CD4-positive, alpha-beta T cell (primary cell): ENCODE measurements at places on chromosomes 12 and 14.

- DNase-seq: no peak
Observed at GRCh38 chr14:77022236-77022852, 6.2 kb downstream of the IRF2BPL start.

DNA sequence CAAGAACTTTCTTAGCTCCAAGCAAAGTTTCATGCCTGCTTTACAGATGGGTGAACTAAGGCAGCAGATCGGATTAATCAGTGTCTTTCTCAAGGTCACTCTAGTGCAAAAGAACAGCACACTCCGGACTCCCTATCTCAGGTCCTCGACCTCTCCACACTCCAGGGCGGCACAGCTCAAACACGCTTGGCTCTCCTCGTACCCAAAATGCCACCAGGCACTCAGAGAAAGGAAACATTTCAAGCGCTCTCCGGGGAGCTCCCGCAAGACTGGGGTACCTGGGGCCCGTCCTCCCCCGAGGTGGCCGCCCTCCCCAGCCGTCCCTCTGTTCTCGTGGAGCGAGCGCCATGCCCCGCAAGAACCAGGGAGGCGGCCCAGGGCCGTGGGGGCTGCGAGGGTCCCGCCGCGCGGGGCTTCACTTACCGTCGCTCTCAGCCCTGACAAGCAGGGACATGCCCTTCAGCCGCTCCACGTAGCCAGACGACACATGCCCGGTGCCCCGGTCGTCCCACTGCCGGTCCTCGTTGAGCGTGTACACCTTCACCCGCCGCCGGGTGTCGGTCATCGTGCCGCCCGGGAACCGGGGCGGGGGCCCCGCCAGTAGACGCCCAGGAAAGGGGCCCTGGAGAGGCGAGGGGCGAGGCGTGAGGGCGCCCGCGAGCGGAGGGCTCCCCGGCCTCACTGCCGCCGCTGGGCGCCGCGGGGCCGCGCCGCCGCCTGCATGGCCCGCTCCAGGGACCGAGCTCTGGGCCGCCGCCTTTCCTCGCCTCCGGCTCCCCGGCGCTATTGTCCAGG is 830 bp downstream of the PPP4R3A start:
- peak; percentile 21 for DNase-seq

- peak; percentile 73 for DNase-seq
Observed at GRCh38 chr12:49703647-49704137, 3.5 kb downstream of the FMNL3 start.

DNA sequence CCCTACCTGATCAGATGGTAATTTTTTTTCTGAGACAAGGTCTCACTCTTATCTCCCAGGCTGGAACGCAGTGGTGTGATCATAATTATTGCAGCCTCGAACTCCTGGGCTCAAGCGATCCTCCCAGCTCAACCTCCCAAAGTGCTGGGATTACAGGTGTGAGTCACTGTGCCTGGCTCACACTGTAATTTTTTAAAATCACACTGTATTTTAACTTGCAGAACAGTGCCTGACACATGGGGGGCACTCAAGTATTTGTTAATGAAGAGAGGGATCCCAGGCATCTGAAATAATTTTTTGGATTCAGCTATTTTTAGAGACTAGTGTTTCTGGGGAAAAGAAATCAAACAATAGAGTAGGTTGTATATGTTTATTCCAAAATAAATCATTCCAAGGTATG is 21.7 kb downstream of the LIMA1 start:
- no peak for DNase-seq

GRCh38 chr14:29671034-29671433 is 256.6 kb downstream of the PRKD1 start:
- DNase-seq: no peak

GRCh38 chr12:78035901-78036606 is 205.4 kb downstream of the NAV3 start:
- no peak for DNase-seq

DNA sequence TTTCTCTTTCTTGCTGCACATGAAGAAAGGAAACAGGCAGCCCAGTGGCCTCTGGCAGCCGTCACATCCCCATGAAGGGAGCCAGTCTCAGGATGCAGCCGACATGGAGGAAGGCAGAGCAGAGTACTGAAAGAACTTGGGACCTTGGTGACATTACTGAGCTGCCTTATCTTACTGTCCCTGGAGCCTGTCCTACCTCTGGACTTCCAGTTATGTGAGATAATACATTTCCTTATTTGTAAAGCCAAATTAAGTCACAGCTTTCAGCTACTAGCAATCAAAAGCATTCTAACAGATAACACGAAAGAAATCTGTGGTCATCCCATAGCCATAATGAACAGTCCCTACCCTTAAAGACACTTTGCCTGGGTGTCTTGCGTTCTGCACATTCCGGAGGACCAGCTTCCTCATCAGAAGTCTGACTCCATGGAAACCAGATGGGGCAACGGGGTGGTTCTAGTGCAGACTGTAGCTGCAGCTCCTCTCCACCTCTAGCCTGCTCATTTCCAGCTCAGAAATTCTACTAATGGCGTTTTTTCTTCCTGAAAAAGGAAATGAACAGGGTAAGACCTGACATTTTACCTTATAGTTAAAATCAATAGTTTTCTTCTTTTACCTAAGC is 7.8 kb upstream of the EGLN3 start:
- DNase-seq: no peak

GRCh38 chr12:120539303-120539702 is 5.1 kb downstream of the RNF10 start:
- DNase-seq: no peak

DNA sequence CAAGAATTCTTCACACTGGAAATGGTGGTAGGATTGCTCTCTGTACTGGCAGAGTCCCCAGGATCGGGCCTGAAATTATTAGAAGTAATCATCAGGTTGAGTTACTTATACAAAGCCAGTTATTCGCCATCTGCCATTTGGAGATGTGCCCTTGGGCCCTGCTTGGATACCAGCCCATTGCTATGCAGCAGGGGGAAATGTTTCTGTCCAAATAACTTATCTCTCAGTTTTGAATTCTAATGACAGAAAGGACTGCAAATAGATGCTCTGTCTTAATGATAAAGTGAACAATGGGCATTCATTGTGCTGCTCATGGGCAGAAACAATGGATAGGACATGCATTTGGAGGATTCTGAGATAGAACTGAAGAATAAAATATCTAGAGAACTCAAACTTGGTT is 139.1 kb upstream of the PELI2 start:
- no peak for DNase-seq

DNA sequence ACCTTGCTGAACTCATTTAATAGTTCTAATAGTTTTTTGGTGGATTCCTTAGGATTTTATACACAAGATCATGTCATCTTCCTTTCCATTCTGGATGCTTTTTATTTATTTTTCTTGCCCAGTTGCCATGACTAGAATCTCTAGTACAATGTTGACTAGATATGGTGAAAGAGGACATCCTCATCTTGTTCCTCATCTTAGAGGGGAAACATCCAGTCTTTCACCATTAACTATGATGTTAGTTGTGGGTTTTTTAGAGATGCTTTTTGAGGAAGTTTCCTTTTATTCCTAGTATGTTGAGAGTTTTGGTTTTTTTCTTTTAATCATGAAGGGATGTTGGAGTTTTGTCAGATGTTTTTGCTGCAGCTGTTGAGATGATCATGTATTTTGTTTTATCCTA is 8.7 kb downstream of the ANKRD13A start:
- no peak for DNase-seq

DNA sequence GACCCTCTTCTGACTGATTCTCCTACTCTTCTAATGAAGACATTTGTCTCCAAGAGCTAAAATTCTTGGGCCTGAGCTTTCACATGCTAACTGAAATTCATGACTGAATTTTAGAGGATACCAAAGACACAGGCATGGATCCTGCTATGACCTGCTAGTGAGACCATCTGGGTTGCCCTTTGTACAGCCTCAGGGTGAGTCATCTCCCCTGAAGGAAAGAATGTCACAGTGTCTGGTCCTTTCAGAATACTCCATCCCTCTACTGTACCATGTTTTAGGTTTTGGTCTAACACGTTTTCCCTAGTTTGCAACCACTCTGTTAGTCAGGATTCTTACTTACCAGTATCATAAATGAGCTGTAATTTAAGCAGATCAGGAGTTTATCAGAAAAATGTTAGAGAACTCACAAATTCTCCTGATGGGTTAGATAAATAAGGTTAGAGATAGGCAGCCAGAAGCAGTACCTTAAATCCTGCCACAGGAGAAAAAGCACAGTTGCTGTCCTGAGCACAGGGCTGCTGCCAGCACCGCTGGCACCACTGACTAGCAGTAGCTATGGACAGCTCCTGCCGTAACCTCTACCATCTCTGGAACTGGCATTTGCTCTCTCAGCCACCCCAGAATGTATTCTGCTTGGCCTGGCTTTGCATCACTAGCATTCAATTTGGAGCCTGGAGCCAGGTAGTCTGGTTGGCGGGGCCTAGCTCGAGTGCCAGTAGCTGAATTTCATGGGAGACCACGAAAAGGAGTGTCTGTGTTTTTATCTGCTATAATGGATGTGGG is 127.6 kb downstream of the ANO6 start:
- no peak for DNase-seq

DNA sequence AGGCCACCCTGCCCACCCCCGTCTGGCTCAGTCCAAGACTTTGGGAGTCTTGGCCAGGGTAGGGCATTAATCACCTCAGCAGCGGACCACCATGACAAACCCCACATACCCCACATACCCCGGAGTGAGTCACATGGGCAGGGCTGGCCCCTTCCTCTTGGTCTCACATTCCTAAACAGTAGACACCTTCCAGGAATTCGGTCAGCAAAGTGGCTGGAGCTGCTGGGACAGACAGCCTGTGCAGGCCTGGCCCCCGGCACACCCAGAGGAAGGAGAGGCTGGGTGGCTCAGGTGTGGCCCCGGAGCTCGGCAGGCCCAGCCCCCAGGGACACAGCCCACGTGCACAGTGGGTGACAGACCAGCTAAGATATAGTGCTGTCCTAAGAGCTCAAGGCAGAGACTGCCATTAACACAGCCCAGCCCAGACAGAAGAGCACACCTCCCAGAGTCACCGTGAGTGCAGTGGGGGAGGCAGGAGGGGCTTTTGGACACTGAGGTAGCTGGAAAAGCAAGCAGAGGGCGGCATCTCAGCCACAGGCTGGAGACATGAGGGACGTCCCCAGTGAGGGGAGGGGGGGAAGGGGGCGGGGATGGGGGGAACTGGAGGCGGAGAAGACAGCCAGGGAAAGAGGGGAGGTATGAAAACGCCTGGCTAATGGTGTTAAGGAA is 24.0 kb downstream of the CCDC85C start:
- no peak for DNase-seq

- no peak for DNase-seq
Observed at GRCh38 chr12:84701041-84701440, 211.6 kb downstream of the SLC6A15 start.

- no peak for DNase-seq
Observed at GRCh38 chr12:124394462-124395128, 99.7 kb downstream of the RFLNA start.

DNA sequence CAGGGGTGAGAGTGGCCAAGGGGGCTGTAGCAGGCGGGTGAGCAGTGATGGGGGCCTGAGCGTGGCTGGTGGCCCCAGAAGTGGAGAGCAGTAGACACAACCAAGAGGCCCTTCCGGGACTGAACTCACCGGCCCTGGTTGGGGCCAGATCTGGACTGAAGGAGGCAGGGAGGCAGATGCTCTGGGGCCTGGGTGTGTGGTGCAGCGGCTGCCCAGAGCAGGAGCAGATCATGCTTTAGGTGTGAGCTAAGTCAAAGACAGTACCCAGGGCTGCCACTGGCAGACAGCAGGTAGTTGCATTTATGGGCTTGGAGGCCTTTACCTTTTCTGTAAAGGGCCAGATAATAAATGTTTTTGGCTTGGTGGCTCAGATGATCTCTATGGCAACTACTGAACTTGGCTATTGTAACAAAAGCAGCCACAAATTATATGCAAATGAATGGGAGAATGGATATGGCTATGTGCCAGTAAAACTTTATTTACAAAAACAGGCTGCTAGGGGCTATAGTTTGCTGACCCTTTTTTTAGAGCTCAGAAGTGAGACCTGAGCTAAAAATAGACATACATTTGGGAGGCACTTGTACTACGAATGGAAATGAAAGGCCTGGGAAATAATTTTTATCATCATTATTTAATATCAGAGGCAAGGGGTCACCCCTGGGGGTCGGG is 25.6 kb downstream of the SETD1B start:
- DNase-seq: no peak

GRCh38 chr12:76252031-76252430 is 96.2 kb downstream of the BBS10 start:
- DNase-seq: no peak

- DNase-seq: no peak
Observed at GRCh38 chr12:109291521-109292341, 17.4 kb downstream of the FOXN4 start.

DNA sequence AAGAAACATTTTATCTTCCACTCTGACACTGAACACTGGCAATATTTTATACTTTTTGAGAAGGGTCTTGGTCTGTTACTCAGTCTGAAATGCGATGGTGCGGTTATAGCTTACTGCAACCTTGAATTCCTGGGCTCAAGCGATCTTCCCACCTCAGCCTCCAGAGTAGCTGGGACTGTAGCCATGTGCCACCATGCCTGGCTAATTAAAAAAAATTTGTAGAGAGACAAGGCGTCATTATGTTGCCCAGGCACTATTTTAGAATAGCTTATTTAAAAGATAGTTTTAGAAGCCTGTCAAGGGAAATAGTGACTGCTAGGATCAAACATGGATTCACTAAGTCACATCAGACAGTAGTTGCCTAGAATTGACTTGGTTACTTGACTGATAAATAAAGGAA is 5.9 kb downstream of the ERC1 start:
- DNase-seq: no peak

DNA sequence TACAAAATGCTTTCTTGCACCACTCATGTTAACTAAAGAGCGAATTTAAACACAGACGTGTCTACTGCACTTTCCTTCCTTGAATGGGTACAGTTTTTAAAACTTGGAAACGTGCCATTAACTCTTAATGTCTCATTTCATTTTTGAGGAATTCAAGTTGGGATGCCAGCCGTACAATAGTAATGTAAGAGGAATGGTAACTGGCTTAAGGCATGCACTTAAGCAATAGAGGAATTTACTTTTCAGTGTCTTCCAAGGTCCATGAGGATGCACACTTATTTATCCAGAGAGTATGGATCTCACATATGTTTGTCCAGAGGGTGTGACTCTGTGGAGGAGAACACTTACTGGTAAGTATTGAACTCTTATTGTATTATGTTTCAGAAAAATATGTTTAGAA is 52.9 kb downstream of the PPP4R4 start:
- DNase-seq: no peak

- no peak for DNase-seq
Observed at GRCh38 chr12:90908465-90908864, 46.5 kb downstream of the CCER1 start.

GRCh38 chr12:131829791-131830334 is 1.7 kb downstream of the MMP17 start:
- DNase-seq: no peak

- no peak for DNase-seq
Observed at GRCh38 chr12:5369298-5369697, 62.6 kb upstream of the NTF3 start.

DNA sequence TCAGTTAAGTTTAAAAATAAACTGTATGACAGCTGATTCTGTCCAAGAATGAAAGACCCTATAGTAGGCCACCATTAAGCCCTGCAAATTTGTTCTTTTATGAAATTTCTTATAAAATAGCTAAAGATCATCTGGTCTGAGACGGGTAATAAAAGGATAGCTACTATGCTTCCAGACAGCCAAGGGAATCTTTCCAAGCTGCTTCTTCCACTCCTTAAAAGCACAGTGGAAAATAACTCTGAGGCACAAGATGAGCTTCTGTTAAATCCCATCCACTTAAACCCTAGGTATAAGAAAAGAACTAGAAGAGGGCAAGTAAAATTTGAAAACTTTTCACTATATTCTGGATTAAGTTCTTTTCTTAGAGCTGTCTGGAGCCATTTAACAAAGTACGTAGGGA is 194.3 kb downstream of the CAPZA3 start:
- no peak for DNase-seq

- no peak for DNase-seq
Observed at GRCh38 chr12:25322918-25323531, 72.3 kb upstream of the KRAS start.
